ENCODE measurements at places on chromosomes 12 and 14. TPM values are rescaled to one million over a fixed set of nuclear protein-coding genes. Genes with fewer than 3 reads are reported as not detected.

Gene SLC25A47
- total RNA-seq: not detected

Gene EML5
- 0.95 TPM for total RNA-seq

Gene SMOC1
- 0.38 TPM for total RNA-seq

DNA sequence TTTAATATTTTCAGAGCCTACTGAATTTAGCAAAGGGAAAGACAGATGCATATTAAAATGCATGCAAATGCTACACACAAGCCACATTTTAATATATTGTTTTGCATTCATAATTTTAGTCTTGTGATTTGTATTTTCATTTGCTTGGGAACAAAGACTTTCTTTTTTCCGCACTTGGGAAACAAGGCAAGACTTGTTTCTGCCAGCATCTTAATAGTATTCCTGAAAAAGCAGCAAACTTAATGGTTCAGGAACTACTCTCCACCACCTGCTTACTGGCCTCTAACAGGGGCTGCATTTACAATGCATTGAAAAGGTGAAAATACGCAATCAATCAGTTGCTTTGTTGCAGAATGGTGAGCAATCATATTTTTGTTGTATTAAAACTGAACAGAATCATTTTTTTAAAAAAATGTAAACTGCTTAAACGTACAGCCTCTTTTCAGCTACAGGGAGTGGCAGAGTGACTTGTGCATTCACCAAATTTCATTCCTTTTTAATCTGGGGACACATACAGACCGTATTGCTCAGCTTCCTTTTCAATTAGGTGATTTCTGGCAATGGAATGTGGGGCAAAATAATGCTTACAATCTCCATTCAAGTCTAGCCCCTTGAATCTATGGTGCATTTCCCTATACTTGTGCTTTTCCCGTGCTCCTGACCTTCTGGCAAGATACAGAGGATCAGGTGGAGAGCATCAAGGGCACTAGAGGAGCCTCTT, 144.1 kb upstream of the BTG1 start:
- DNase-seq: no peak

DNA sequence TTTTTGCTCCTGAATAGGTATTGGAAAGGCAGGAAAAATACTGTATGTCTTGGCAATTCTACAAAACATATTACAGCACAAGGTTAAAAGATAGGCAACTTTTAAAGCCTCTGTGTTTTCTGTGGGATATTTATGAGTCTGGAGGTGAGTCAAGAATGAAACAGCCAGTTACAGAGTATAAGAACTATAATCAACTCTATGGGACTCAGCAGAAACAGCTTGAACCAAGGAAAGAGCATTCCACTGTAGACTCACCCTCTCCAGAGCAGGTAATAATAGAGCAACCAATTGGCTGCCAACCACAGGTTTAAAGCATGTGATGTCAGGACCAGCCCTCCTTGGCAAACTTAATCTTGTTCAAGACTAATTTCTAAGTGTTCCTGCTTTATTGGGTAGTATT, 100.5 kb upstream of the MDM1 start:
- DNase-seq: no peak

GRCh38 chr12:120858306-120859088, 45.7 kb downstream of the SPPL3 start:
- DNase-seq: no peak

- no peak for DNase-seq
Observed at GRCh38 chr12:6080149-6081045, 44.1 kb downstream of the VWF start.

- no peak for DNase-seq
Observed at GRCh38 chr12:75819512-75819911, 212.1 kb downstream of the PHLDA1 start.

GRCh38 chr12:1795785-1796514, 24.4 kb upstream of the LRTM2 start:
- DNase-seq: peak; percentile 97

DNA sequence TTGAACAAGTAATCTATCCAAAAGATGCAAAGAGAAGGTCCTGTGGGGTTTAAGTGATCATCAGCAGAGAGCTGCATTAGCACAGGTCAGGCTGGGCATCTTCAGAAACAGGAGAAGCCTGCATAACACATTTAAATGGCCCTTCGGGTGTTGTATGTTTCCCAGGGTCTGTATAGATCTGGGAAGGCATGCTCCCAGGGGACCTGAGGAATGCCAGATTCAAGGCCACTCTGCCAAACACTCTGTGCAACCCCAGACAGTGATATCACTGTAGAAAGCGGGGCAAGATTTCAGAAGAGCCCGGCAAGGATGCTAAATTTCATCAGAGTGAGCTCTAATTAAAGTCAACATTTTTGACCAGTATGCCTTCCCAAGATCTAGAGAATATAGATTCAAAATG, 92.9 kb downstream of the ARMH4 start:
- no peak for DNase-seq

- DNase-seq: no peak
Observed at GRCh38 chr14:37194698-37195097, 3.0 kb upstream of the MIPOL1 start.

- no peak for DNase-seq
Observed at GRCh38 chr12:61514016-61514415, 746.2 kb upstream of the USP15 start.

DNA sequence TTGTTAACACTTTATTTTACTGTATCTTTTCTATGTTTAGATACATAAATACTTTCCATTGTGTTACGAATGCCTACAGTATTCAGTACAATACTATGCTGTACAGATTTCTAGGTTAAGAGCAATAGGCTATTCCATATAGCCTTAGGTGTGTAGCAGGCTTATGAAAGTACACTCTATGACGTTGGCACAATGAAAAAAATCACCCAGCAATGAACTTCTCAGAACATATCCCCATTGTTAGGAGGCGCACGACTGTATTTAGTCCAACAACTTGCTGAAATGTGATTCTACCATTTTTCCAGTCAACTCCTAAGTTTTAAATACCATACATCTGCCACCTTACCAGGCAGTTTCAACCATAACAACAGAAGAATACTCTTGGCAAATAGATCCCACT, 1.8 kb downstream of the PARP11 start:
- DNase-seq: no peak

GRCh38 chr14:76375947-76376404, at the start of gene ESRRB:
Gene ESRRB, plus strand, starts transcription at chr14:76376137. Its CDS starts 265 bp downstream, at chr14:76376402.
- DNase-seq: no peak

DNA sequence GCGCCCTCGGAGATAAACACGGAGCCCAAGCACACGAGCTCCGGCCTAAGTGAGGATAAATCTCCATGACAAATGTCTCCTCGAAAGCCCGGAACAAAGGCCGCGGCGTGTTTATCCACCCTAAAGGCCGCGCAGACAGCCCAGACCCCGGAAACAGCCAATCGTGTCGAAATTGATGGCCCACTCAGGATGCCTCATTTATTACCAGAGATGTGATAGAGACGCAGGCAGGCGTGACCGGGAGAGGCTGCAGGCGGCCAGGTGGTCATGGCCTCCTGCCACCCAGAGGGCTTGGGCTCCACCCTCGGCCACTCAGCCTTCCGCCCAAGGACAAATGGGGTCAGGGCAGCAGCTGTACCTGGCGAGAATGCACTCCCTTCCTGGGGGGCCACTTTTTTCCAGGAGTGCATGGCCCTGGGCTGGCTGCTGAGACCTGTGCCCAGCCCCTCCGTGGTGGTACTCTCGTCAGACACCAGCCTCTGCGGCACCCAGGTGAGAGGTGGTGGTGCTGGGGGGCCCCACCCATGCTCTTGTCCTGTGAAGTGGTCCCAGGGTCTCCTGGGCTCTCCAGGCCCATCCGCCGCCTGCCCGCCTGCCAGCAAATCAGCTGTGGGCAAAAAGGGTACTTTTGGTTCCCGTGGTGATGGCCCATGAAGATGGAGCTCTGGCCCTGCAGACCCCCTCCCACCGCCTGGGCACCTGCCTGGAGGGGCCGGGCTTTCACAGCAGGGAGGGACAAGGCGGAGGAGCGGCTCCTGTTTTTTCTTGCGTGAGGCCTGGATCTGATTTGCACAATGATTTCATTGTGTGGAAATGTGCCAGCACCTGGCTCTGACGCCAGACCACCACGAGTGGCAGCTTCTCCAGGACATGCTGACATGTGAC, 211.5 kb upstream of the C14orf180 start:
- DNase-seq: no peak
